ENCODE measurements at places on chromosomes 11 and 22.

GRCh38 chr11:128349650-128350299 is 237.6 kb downstream of the ETS1 start:
- no peak for DNase-seq

GRCh38 chr11:29310725-29311342 is 706.0 kb downstream of the KCNA4 start:
- DNase-seq, result no peak

DNA sequence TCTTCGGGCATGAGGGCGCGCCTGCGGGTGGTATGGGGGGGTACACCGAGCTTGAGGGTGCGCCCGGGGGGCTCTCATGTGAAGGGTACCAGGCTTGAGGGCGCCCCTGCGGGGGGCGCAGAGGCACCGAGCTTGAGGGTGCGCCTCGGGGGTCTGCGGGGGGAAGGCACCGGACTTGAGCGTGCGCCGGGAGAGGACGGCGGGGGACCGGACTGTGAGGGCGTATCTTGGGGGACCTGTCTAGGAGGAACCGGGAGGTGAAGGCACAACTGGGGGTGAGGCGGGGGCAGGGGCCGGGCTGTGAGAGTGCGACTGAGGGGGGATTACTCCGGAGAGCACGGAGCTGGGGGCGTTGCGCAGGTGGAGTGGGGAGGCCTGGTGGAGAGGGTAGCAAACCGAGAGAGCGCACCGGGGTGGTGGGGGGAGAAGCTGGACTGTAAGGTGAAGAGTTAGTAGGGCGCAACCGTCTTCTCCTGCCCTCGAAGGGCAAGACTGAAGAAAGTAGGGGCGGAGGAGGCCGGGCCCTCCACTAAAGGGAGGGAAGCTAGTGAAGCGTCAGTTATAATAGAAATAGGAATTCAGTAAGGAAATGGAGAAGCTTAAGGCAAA is 1.1 kb upstream of the DDX6 start:
- no peak for DNase-seq

- DNase-seq, result no peak
Measured at GRCh38 chr22:49961005-49961600, 531 bp downstream of the PIM3 start.

- DNase-seq, result no peak
Measured at GRCh38 chr11:120137611-120138521, at the start of gene TRIM29. TSS of gene TRIM29 (minus strand) at chr11:120138113. CDS start at chr11:120138031, 82 bp downstream.

DNA sequence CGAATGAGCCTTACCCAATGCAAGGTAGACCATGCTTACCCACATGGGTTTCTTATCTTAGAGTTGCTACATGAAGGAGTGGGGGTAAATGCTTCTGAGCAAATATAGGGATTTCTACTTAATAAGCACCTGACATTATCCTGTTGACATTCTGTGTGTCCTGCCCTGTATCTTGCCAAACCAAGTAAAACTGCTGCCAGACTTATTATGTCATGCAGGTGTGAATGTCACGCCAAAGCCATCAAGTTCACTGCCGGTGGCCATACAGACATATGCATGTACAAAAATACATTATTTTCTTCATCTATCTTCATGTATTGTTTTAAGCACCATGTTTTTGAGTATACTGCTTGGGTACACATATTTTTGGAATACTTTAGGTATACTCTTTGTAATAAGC is 70.2 kb downstream of the NOX4 start:
- no peak for DNase-seq

- DNase-seq, result peak; percentile 70
Measured at GRCh38 chr11:2306877-2307500, 5.2 kb downstream of the TSPAN32 start.

GRCh38 chr22:30140414-30140813 is 60.1 kb downstream of the HORMAD2 start:
- DNase-seq, result no peak

DNA sequence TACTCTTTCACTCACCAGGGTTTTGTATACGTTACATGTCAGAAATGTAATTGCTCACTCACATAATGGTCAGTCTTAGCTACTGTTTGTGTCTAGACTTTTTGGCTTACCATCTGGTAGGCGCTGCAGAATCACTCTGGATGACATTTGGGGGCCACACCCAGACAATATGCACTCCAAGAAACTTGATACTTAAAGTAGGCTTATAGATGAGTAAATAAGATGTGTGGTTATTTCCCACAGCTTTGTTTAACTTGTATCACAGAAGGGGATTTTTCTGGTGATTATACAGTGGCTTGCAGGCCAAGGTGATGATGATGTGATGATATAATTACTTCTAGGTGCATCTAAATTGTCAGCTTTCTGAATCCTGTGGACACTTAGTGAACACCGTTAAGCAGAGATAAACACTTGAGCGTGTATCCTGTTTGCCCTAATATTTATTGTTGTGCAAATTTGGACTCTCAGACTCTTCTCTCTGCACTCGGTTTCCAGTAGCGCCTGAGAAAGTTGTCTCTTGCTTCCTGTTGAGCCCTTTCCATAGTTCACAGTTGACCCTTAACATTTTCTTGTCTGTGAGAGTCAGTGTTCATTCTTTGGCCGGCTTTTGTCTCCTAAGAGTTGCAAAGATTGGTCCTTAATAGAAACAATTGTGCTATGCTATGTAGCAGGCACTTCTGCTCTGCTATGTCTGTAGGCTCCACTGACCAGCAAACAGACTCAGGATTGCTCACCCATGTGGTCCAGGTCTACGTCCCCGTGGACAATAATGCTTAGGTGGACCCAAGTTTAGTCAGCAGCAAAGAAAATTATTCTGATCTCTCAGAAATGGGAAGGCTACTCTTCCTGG is 89.3 kb downstream of the PRR5L start:
- peak; percentile 71 for DNase-seq

DNA sequence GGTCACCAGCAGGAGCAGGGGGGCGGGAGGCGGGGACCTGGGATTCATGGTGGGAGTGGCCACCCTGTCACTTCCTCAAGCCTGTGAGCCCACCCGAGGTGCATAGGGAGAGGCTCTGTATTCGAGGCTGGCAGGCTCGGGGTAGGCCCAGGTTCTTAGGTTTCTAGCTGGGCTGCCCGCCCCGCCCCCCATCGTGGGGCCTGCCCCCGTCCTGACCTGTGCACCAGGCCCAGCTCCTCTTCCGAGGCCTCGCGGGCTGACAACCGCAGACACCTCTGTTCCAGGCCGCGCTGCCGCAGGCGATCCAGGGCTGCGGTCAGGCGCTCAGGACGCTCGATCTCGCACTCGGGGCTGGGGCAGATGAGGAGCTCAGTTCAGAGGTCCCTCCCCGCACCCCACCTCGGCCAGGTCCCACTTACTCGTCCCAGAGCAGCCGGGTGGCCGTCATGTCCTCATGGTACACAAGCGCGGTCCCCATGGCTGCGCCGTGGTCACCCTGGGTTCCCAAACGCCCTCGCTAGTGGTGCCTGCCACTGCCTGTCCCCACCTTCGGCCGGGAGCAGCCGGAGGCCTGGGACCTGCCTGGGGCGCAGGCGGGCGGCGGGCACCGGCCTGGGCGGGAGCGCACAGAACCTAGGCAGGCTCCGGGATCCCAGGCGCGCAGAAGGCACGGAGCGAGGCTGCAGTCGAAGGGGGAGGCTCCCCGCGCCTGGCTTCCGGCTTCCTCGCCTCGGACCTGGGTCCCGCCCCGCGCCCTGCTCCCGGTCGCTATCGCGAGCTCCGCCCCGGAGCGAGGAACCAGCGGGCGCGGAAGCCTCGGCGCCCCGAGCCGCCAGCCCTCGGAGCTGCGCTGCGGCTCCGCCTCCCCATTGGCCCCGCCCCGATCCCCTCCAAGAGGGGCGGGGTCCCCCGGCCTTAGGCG is at the start of gene HDAC10:
HDAC10 (minus strand) TSS at position 711 of the 922 bp plus-strand sequence; CDS start at position 478, 233 bp downstream.
- DNase-seq, result peak; percentile 57

- no peak for DNase-seq
Measured at GRCh38 chr11:36388071-36388470, 92.0 kb downstream of the PRR5L start.

DNA sequence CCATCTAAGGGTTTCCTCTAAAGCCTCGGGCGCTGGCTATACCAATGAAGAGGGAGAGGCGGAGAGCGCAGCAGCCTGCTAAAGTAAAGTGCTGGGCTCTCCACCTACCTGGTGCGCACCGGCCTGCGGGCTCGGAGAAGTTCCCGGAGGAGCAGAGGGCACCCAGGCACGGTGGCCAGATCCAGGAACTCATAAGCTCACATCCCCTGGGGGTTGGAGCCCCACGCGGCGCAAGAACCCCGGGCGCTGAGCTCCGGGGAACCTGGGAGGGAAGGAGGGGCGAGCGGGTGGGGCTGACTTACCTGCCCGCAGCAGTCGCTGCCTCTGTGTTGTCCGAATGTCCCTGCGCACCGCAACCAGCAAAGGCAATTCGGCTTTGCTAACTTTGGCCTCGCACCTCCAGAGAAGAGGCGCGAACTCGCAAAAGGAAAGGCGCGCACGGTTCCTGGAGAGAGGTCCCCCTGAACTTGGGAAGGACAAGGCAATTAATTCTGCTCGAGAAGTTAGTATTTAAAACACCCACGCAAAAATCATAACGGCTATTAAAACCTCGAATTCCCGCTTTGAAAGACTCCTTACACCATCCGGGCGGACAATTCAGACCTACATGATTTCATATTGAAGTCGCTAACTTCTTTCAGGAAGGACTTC is 127.6 kb upstream of the C11orf58 start:
- DNase-seq, result no peak

- DNase-seq, result no peak
Measured at GRCh38 chr11:27406498-27407354, 43.7 kb upstream of the CCDC34 start.

- no peak for DNase-seq
Measured at GRCh38 chr11:87972133-87972532, 203.1 kb downstream of the RAB38 start.

- no peak for DNase-seq
Measured at GRCh38 chr11:71301858-71302533, 49.6 kb upstream of the SHANK2 start.

DNA sequence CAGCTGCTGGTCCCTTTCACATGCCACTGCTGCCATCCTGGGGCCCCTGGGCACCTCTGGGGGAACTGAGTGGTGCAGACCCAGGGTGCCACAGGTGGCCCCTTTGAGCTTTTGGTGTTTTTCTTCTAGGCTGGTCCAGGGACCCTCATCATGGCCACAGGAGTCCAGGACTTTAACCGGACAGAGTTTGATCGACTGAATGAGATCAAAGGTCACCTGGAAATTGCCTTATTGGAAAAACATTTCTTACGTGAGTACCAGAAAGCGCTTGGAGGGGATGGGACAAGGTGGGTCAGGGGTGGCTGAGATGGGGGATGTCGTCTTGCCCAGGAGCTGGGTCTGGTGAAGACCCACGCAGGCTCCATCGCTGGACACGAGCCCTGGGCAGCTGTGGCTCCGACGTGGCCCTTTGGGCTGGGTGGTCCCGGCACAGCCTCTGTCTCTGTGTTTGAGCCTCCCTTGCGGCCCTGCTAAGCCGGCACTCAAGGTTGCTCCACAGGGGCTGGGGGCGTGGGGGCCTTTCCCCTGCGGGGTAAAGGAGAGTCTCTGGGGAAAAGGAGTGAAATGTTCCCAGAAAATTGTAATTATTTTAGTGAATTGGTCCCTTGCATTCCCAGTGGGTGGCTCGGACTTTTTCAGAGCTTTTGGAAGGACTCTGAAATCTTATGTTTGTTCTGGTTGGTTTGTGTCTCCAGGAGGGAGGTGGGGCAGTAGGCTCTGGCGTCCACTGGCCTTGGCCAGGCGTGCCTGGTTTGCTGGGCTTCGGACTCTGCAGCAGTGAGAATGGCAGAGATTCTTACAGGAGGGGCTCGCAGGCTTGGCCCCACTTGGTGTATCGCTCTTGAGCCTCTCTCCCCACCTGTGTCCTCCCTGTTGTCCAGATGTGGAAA is 17.8 kb downstream of the GRAMD4 start:
- DNase-seq, result no peak

- DNase-seq, result no peak
Measured at GRCh38 chr22:11307998-11308397, 4220.0 kb upstream of the OR11H1 start.

DNA sequence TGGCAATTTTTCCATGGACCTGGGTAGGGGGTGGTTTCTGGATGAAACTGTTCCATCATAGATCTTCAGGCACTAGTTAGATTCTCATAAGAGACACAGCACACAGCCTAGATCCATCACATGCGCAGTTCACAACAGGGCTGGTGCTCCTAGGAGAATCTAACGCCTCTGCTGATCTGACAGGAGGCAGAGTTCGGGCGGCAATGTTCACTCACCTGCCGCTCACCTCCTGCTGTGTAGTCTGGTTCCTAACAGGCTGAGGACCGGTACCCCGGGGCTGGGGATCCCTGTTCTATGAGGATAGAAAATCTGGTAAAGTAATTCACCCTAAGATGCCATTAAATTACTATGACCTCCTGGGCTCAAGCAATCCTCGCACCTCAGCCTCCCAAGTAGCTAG is 318.0 kb downstream of the KIRREL3 start:
- no peak for DNase-seq

GRCh38 chr22:43515902-43516301 is 104.1 kb downstream of the MPPED1 start:
- no peak for DNase-seq

DNA sequence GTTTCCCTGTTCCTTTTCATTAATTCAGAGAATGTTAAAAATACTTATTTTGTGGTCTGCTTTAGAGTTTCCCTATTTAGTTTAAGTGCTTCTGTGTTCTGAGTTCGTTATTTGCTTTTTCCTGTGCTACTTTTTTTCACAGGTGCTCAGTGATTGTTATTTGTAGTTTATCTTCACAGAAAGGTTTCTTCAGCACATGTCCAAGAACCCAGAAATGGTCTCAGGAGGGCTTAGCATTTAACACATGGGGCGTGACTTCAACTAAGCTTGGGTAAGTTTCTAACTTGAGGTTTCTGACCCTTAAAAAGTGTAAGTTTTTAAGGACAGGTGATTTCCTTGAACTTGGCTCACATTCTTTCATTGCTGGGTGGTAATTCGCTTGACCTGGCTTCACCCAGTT is 157.3 kb downstream of the AASDHPPT start:
- DNase-seq, result no peak

DNA sequence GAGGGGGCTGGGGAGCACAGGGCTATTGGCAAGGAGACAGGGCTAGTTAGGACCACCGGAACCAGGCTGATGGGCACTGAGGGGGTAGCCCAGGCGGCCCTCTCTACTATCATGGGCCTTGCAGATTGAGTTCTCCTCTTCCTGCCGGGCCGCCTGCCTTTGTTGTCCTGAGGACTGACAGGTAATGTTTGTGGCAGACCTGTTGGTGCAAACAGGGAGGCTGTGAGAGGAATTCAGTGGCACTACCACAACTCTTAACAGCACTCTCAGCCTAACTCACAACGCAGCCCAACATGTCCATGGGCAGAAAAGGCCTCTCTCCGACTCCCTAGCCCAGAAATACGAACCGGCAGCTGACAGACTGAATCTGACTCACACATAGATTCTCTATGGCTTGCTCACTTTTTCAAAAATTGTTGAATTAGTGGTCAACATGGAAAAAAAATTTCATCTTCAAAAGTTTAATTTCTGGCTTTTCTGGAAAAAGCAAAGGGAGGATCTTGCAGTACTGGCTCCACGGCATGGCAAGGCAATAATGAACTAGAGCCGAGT is 11.4 kb downstream of the KCNJ5 start:
- DNase-seq, result no peak

- DNase-seq, result no peak
Measured at GRCh38 chr11:131025421-131026125, 109.3 kb upstream of the SNX19 start.

- no peak for DNase-seq
Measured at GRCh38 chr11:76048763-76049162, 157.5 kb downstream of the WNT11 start.

Data from H4 (cell line).